Suppressor macrophage (primary cell): ENCODE measurements at places on chromosomes 6 and 20.
A peak's percentile ranks its signal among the peaks of the same experiment; 100 is the strongest.

DNA sequence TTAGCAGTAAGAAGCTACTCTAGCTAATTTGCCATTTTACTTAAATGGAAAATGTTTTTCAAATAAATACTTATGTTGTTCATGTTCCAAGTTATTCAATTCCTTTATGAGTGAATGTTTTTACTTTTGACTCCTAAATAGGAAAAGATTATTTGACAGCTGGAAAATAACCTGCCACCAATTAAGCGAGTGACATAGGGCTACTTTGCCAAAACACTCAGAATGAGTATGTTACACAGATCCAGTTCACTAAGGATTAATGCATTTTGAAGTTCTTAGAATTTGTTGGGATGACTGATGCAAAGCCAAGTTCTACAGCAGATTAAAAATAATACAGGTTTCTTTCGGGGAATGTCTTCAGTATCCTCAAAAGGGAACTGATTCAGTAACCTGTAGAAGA is 144.4 kb downstream of the ADGRG6 start:
- no peak for DNase-seq

- DNase-seq, result peak; percentile 42
These were observed 102.5 kb downstream of the PAK5 start for GRCh38 chr20:9736373-9736772.

DNA sequence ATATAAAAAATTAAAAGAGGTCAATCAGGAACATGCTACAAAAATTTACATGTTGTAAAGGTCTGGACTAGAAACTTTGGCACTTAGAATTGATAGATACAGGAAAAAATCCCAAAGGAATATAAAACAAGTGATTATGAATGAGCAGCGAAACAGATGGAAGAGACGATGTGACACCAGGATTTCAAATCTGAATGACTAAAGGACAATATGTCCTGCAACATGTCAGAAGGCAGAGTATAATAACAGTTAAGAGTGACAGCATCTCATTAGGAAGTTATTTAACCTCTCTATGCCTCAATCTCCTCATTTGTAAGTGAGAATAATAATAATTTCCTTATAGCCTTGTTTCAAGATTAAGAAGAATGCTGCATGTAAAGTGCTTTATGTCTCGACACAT is 50.3 kb downstream of the FRK start:
- no peak for DNase-seq

GRCh38 chr20:62989201-62989601 is 17.6 kb downstream of the BHLHE23 start:
- no peak for DNase-seq

DNA sequence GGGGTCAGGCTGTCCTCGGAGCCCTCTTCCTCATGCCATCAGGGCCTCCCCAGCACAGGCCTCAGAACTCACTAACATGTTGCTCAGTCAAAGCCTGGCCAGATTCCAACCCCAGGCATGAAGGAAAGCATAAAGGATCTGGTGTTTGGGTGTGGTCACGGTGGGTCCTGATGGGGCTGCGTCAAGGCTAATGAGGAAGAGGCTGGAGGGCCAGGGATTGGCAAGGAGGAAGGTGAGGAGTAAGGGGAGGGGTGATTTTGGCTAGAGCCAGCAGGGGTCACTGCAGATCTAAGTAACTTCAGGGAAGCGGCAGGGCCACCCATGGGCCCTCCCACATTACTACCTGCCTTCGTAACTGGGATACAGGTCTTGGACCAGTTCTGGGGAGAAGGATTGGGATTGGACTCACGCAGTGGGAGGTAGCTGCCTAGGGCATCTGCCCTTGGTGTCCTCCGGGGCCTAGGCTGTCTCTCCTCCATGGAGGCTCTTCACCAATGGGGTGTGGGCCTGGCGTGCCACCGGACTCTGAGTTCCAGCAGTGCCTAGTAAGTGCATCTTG is 36.2 kb upstream of the MRPS18A start:
- peak; percentile 84 for DNase-seq
